Astrocyte (in vitro differentiated cells and primary cell): ENCODE measurements at places on chromosomes 16 and 17.

DNA sequence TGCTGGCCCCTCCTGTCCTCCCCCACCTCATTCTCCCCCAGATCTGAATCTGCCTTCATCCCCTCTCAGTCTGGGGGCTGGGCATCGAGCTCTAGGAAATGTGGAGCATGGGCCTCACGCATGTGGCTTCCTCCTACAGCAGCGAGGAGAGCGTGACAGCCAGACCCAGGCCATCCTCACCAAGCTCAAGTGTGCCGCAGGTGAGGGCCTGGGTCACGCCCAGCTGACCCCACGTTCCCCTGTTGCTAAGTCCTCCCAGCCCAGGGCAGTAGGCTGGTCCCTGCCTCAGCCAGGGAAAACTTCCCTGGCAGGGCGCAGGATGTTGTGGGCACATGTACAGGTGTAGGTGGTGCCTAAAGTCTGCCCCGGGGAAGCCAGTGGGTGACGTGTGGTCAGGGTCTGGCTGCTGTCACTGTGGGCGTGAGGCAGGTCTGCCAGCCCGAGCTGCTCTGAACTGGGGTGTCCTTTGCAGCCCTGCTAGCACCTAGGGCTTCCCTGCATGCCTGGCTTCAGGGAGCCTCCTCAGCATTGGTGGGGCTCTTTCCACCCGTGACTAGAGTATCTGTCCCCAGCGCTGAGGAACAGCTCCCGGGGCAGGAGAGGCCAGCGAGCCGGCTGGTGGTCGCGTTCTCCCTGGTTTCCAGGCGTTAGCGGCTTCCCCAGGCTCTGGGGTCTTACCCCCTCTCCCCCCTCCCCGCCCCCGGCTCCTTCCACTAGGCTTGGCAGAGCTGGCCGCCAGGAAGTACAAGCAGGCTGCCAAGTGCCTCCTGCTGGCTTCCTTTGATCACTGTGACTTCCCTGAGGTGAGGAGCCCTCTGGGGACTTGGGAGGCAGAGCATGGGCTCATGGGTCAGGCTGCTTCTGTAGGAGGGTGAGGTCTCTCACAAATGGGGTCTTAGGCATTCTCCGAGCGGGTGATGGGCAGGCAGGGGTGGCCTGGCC, 3.6 kb downstream of the GPS1 start:
- peaks cover 16% of the 10 kb centered on the region for H3K4me1 ChIP-seq
- H3K27me3 ChIP-seq = no peaks in the 10 kb centered on the region
- H3K4me3 ChIP-seq = no peak overlapping the region
- peaks cover 3% of the 10 kb centered on the region for H3K36me3 ChIP-seq
- H3K27ac ChIP-seq = no peak overlapping the region

- peak overlapping the region; percentile 98 for H3K27ac ChIP-seq
- H3K27me3 ChIP-seq = no peaks in the 10 kb centered on the region
- H3K4me1 ChIP-seq = peaks cover 45% of the 10 kb centered on the region
- peak overlapping the region; percentile 0 for H3K4me3 ChIP-seq
Measured at GRCh38 chr17:2406271-2406902, 5.5 kb upstream of the MNT start.

- no peak for DNase-seq
- H3K27me3 ChIP-seq = no peaks in the 10 kb centered on the region
- H3K4me3 ChIP-seq = no peak overlapping the region
- H3K27ac ChIP-seq = no peak overlapping the region
Measured at GRCh38 chr16:12294471-12294870, 317.9 kb downstream of the SNX29 start.

DNA sequence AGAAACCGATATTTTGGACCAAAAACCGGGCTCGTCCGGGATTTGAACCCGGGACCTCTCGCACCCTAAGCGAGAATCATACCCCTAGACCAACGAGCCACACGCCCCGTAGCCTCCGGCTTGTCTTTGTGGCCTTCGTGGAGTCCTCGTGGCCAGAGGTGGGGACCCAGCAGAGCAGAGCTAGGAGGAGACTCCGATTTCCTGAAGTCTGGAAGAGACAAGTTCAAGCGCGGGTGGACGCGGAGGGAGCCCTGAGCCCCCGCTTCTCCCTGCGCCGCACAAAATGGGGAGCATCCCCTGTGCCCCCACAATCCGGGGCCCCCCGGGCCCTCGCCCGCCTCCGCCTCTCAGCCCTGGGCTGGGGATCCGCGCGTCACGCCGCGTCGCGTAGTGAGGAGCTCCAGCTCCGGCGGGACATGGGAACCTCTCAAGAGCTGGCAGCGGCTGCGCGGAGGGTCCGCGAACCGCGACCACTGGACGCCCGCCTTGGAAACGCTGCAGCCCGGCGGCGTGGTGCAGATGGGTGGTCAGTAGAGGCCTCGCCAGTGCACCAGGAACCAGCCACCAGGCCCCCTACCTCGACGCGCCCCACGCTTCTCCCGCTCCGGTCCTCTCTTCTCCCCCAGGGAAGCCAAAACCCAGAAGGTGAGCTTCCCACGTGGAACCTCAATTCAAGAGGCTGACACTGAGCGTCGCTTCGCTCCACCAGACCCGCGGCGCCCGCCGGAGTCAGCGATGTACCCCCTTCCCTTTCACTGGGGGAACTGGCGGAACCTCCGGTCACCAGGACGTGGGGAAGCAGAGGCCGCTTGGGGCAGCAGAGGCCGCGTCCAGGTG, 5.2 kb upstream of the OR1F1 start:
- H3K4me3 ChIP-seq = peak overlapping the region; percentile 64
- H3K27ac ChIP-seq = no peak overlapping the region
- H3K4me1 ChIP-seq = peaks cover 9% of the 10 kb centered on the region
- H3K36me3 ChIP-seq = no peaks in the 10 kb centered on the region
- DNase-seq = no peak

- H3K36me3 ChIP-seq = no peaks in the 10 kb centered on the region
- peaks cover 21% of the 10 kb centered on the region for H3K27me3 ChIP-seq
- no peak for DNase-seq
- no peak overlapping the region for H3K4me3 ChIP-seq
- H3K27ac ChIP-seq = no peak overlapping the region
- H3K4me1 ChIP-seq = no peaks in the 10 kb centered on the region
Measured at GRCh38 chr17:65470783-65471182, 90.7 kb downstream of the AXIN2 start.
